CD8-positive, alpha-beta memory T cell (primary cell): ENCODE measurements at places on chromosomes 1 and 21. TPM values are rescaled to one million over a fixed set of nuclear protein-coding genes. Genes with fewer than 3 reads are reported as not detected.

The LCE1F gene
- not detected for total RNA-seq

The FAM131C gene
- total RNA-seq: 0.62 TPM

The CD52 gene
- total RNA-seq: 355 TPM

The TLCD4 gene
- 0.09 TPM for total RNA-seq

The HAPLN2 gene
- not detected for total RNA-seq

The SPRR2E gene
- not detected for total RNA-seq

The RCSD1 gene
- 47.9 TPM for total RNA-seq

The S100A9 gene
- 2.3 TPM for total RNA-seq

The FLG2 gene
- total RNA-seq: not detected

The SLC45A1 gene
- total RNA-seq: 0.31 TPM

The SPRR2A gene
- not detected for total RNA-seq

The PYHIN1 gene
- 23.9 TPM for total RNA-seq

The MIXL1 gene
- not detected for total RNA-seq
